ENCODE measurements at places on chromosomes 7 and 10. TPM values are rescaled to one million over a fixed set of nuclear protein-coding genes. Genes with fewer than 3 reads are reported as not detected.

DNA sequence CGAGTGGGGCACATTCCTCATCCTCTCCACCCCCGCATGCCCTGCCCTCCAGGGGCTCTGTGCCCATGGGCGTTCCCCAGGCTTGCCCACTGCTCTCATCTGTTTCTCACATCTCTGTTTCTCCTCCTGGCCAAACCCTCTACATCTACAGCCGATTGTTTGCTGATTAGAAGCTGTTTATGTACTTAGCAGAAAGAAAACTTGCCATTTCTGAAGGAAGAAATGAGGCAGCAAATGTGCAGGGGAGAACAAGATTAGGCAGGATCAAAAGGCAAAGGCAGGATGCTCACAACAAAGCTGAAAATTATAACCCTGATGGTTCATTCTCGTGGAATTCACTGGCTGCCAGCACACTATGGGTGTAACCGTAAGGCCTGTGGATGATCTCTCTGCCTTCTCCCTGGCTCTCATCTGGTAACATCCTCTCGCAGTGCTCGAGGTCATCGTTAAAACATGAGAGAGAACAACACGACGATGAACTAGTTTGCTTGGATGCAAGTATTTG, 111.6 kb upstream of the KLF14 start:
- no peak for DNase-seq

DNA sequence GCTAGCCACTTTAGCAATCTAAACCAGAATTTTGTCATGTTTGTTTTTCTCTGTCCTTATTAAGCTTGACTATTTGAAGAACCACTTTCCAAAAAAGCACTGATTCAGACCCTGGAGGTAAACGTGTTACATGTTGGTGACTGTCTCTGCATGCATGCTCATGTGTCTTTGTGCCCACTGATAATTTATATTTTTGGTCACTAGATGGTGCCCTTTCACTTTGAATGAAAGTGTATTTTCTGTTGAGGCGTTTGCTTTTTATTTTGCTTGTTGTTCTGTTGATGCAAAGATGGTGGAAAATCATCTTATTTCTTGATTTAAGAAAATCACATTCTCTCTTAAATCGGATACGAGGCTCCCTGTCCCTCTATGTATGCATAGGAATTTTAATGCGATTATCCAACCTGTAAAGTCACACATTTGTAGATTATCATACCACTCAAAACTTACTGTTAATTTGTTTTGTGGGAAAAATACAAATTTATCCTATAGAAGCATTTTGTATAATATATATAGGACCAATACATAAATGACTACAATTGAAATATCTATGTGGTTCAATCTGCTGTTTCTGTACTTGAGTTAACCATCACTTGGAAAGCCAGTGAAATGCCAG, 269.3 kb downstream of the BICC1 start:
- DNase-seq, result no peak

- no peak for DNase-seq
These were observed 184.7 kb downstream of the EBF3 start for GRCh38 chr10:129779126-129780111.

GRCh38 chr10:72392571-72392970, 37.9 kb upstream of the DNAJB12 start:
- no peak for DNase-seq

DNA sequence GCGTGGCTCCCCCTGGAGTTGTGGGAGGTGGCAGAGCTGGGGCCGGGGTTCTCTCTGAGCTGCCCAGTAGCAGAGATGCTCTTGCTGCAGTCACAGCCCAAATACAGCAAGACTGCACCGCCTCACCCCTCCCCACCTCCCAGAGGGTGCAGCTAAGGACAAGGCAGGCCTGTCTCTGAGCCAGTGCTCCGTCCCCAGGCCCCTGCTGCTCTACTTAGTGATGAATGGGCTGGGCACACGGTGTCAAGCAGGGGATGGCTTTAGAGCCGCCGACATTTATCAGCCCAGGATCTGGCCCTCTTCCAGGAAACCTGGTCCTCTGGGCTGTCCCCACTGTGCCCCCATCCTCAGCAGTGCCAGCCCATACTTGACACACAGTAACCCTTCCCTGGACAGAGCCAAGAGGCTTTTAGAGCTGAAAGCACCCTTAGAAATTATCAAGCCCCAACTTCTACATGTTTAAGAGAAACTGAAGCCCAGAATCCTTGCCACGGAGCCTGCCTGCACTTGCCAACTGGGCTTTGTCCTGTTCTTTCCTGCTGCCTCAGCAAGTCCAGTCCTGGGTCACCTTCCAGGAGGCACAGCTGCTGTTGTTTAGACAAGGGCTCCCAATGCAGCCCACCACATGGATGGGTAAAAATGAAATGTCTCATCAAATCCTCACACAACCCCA, 137.1 kb upstream of the UNC5B start:
- no peak for DNase-seq

GRCh38 chr10:132541601-132542011, 4.0 kb downstream of the INPP5A start:
- DNase-seq, result no peak

GRCh38 chr10:77162697-77163096, 474.9 kb downstream of the KCNMA1 start:
- DNase-seq, result no peak

- DNase-seq, result no peak
These were observed 69.6 kb downstream of the SHOC2 start for GRCh38 chr10:110989016-110989415.

DNA sequence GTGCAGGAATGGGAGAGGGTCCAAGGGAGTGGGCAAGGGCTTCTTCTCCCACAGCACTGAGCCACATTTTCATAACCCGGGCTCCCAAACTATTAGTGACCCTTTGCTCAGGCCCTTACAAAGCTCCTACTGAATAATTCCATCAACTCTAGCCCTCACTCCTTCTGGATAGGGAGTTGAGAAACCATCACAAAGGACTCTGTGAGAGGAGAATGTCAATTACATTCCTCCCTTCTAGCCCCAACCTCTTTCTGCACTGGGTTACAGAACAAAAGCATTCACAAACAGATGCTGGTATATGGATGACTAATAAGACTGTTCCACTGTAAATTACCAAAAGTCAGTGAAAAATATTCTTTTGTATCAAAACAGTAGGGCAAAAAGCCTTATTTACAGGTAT, 203.7 kb downstream of the SORCS1 start:
- no peak for DNase-seq

- no peak for DNase-seq
These were observed 335.2 kb upstream of the RNF32 start for GRCh38 chr7:156305351-156305750.

DNA sequence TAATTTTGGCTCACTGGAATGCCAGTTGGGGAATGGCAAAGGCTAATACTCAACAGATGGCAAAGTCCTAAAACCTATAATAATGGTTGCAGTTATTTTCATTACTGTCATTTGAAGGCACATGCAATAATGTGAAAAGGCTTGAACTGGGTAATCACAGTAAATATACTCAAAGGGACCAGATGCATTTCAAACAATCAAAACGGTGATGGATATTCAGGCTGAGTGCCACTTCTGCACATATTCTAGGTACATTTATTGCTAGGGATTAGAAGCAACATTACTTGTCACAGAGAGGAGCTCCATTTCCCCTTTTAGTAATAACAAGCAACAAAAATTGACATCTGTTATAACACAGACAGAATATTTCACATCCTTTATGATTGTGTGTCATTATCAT, 171.8 kb downstream of the NXPH1 start:
- no peak for DNase-seq

DNA sequence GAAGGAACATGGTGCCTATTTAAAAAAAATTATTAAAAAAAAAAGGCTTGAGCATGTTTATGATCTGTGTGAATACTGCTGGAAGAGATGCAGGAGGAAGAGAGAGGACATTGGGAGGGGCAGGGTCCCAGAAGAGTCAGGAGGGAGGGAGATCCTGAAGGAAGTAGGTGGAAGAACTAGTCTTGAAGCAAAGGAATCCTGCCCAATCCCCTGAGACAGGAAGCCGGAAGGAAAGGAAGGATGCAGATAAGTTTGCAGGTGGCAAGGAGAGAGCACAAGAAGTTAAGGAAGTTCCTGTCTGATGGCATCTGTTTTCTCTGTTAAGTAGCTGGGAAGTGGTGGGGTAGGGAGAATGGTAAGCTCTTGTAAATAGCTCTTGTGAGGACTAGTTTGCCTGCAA, 318.5 kb downstream of the DOCK4 start:
- DNase-seq, result no peak

DNA sequence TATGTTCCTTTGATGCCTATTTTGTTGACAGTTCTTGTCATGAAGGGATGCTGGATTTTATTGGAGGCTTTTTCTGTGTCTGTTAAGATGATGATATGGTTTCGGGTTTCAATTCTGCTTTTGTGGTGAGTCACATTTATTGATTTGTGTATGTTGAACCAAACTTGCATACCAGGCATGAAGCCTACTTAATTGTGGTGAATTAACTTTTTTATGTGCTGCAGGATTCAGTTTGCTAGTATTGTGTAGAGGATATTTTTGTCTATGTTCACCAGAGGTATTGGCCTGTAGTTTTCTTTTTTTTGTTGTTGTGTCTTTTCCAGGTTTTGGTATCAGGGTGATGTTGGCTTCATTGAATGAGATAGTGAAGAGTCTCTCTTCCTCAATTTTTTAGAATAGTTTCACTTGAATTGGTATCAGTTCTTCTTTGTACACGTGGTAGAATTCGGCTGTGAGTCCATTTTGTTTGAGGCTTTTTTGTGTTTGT, 345.9 kb downstream of the KIF20B start:
- DNase-seq, result no peak

GRCh38 chr10:28429045-28429444, 103.9 kb upstream of the WAC start:
- no peak for DNase-seq

- DNase-seq, result no peak
These were observed 100.4 kb downstream of the RGS10 start for GRCh38 chr10:119441921-119442757.

- no peak for DNase-seq
These were observed 174.0 kb downstream of the PRKAG2 start for GRCh38 chr7:151702961-151703360.

GRCh38 chr10:3935141-3935540, 150.1 kb upstream of the KLF6 start:
- DNase-seq, result no peak

- no peak for DNase-seq
These were observed 289.4 kb downstream of the DNAJB6 start for GRCh38 chr7:157625973-157626742.

DNA sequence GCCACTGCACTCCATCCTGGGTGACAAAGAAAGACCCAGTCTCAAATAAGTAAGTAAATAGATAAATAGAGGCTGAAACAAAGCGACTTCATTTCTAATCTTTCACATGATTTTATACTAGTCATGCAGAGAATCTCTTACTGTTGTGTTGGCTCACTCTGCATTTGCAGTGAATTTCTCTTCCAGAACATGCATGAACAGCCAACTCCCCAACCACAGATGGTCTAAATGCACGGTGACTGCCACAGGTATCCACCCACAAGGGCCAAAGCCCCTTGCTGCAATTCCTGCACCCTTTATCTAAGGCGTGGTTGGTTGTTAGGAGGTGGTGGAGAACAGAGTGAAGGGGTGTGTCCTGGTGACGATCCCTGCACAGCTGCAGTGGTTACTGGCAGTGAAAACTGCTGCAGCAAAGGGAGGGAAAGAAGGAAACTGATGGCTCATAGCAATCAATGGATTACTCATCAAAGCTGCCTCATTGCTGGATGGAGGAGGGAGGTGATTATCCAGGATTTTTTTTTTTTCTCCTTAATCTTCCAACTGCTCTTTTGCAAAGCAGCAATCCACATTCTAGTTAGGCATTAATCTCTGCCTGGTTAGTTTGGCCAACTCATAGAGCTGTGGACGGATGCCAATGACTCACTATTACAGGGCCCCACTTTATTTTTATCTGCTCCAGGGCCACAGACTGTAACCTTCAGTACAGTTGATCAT, 50.6 kb downstream of the PRTFDC1 start:
- DNase-seq, result peak; percentile 49

GRCh38 chr10:125550362-125550761, 132.6 kb downstream of the TEX36 start:
- DNase-seq, result no peak

GRCh38 chr7:29330136-29330535, 135.6 kb downstream of the CHN2 start:
- DNase-seq, result no peak

SH2D4B gene
- 1.4 TPM for total RNA-seq

SGCE gene
- total RNA-seq, result 92.8 TPM

ARPC1B gene
- 11.9 TPM for total RNA-seq

PDZD7 gene
- 4.5 TPM for total RNA-seq

RNF32 gene
- total RNA-seq, result 2.2 TPM

ZNF789 gene
- 25.3 TPM for total RNA-seq

LYZL1 gene
- total RNA-seq, result not detected

DPP6 gene
- 36.7 TPM for total RNA-seq
